ENCODE measurements at places on chromosomes 6 and 20. TPM values are rescaled to one million over a fixed set of nuclear protein-coding genes. Genes with fewer than 3 reads are reported as not detected.

DNA sequence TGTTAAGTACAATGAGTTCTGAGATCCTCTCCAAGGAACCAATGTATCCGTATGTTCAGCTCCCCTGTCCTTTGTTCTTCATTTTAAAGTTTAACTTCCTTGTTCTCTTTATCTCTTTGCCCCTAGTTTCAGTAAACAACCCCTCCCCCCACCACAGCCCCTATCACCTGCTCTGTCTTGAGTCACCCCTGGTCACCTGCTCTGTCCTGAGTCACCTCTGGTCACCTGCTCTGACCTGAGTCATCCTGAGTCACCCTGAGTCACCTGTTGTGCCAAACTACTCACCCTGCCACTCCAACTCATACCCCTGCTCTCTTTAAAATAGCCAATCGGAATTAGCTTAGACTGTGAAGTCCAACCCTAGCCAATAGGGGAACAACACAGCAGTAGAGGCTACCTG, 288.7 kb upstream of the CDYL start:
- no peak overlapping the region for H3K27ac ChIP-seq
- H3K36me3 ChIP-seq = no peaks in the 10 kb centered on the region

DNA sequence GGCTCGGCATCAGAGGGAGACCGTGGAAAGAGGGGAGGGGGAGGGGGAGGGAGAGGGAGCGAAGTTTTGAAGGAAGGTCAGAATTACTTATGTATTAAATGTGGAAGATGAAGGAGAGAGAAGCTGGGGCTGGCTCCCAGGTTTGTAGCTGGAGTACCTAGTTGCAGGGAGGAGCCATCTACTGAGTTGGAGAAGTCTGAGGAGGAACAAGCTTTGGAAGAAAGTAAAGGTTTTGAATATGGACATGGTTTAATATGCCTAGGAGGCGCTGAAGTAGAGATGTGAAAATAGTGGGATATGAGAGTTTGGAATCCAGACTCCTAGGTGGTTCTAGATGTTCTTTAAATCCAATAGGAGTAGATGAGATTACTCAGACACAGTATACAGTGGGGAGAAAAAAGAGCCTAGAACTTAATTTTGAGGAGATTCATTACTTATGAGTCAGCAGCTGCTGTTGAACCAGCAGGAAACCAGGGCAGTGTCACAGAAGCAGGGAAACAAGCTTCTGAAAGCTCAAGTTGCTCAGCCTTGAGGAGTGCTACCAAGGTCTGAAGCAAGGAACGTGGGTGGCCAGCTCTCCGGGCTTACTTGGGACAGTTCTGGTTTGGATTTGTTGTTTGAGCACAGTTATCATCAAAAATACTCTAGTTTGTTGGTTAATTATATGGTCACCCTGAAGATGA, 149.3 kb downstream of the UTRN start:
- H3K4me1 ChIP-seq = 0 out of 2 replicates have a peak, but pooled peaks cover 3% of the 10 kb centered on the region
- DNase-seq = no peak
- H3K27ac ChIP-seq = no peak overlapping the region

DNA sequence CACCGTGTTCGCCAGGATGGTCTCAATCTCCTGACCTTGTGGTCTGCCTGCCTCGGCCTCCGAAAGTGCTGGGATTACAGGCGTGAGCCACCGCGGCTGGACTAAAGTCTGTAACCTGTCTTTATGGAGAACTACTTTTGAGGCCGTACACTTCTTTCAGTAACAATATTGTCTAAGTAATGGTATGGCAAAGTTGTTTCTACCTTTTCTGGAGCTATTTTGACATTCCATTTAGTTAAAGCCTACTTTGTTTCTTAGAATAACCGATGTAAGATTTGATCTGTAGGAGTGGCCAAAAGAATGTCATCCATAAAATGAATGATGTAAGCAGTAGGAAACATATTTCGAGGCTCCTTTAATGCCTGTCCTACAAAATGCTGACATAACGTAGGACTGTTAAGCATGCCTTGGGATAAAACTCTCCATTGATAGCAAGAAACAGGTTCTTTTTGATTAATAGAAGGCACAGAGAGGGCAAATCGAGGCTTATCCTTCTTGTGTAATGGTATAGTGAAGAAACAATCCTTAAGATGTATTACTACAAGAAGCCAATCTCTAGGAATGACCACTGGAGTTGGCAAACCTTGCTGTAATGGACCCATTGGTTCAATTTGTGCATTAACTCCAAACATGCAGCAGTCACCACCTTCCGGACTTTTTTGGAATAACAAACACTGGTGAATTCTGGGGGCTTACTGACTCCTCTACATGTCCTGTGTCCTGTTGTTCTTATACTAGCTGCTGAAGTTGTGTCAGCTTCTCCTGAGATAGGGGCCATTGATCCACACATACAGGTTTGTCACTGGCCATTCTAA, 35.9 kb downstream of the HLA-DRA start:
- no peaks in the 10 kb centered on the region for H3K36me3 ChIP-seq
- no peaks in the 10 kb centered on the region for H3K4me1 ChIP-seq
- peaks cover 9% of the 10 kb centered on the region for H3K27me3 ChIP-seq
- no peak overlapping the region for H3K4me3 ChIP-seq
- no peak overlapping the region for H3K27ac ChIP-seq

- H3K4me1 ChIP-seq = no peaks in the 10 kb centered on the region
- no peak overlapping the region for H3K27ac ChIP-seq
- H3K36me3 ChIP-seq = no peaks in the 10 kb centered on the region
- no peaks in the 10 kb centered on the region for H3K27me3 ChIP-seq
Measured at GRCh38 chr20:40279390-40279789, 409.6 kb downstream of the MAFB start.

DNA sequence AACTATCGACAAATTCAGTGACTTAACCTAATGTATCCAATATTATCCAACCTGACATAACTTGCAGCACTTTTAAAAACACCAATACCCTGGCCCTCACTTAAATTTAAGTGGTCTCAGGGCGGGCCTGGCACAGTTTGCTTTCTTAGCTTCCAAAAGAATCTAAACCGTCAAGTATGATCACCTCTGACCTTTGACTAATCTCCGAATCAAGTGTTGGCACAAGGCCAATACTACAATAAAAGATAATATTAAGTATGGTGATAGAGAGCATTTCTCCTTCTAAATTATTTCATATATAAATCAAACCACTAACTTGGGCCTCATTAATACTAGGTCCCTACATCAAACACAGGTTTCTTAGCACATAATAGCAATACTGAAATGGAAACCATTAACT, 153.0 kb downstream of the PTPRK start:
- no peak for DNase-seq
- H3K4me1 ChIP-seq = peaks cover 19% of the 10 kb centered on the region
- no peaks in the 10 kb centered on the region for H3K27me3 ChIP-seq
- peak overlapping the region; percentile 15 for H3K27ac ChIP-seq

- no peaks in the 10 kb centered on the region for H3K4me1 ChIP-seq
- no peaks in the 10 kb centered on the region for H3K27me3 ChIP-seq
- no peak overlapping the region for H3K4me3 ChIP-seq
- DNase-seq = no peak
- H3K36me3 ChIP-seq = no peaks in the 10 kb centered on the region
Measured at GRCh38 chr6:113587078-113587699, 270.0 kb upstream of the MARCKS start.

DNA sequence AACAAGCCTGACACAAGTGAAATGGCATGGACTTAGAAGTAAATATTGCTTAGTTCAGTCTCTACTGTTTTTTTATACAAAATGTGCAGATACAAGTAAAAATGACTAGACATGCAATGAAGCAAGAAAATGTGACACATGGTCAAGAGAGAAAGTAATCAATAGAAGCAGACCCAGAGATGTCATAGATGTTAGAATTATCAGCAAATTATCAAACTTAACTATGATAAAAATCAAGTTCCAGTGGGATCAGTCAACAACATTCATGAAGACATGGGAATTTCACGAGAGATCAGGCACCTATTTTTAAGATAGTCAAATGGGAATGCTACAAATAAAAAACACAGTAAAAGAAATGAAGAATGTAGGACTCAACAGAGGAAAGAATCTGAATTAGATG, 267.0 kb downstream of the SLC35F1 start:
- H3K36me3 ChIP-seq = no peaks in the 10 kb centered on the region
- H3K27ac ChIP-seq = no peak overlapping the region
- H3K27me3 ChIP-seq = no peaks in the 10 kb centered on the region
- DNase-seq = no peak
- H3K4me1 ChIP-seq = no peaks in the 10 kb centered on the region

DNA sequence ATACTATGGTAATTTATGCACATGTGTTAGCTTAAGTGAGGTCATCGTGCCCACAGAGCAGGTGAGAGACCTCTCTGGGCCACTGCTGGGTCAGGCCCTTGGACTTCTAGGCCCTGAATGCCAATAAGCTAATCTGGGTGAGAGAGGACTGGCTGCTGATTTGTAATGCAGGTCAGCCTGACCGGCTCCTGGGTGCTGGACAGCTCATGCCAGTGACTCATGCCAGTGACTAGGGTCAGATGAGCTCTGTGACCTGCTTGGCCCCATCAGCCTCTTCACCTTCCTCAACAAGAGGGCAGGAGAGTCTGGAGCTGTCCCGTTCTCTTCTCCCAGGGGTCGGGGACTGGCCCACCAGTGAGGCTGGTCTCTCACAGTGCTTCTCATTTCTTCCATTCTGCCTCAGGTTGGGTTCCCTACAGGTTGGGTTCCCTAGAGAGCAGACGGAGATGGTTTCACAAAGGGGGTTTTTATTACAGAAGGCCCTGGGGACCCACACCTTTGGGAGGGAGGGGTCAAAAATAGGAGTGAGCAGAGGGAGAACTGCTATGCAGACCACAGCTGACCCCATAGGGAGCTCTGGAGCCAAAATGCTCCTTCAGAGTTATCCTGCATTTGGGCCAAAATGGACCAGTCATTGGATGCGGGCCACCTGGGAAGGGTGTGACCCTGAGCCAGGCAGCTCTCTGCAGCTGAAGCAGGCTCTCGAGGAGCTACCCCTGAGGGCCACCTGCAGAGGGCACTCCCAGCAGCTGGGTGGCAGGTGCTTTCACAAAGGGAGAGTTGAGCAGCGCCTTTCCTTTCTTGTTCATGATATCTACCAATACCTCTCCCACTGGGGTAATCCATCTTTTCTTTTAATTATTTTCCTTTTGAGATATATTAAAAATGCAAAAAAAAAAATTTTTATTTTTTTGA, 2.2 kb upstream of the OXT start:
- no peak overlapping the region for H3K27ac ChIP-seq
- no peak overlapping the region for H3K4me3 ChIP-seq
- H3K27me3 ChIP-seq = no peaks in the 10 kb centered on the region

DNA sequence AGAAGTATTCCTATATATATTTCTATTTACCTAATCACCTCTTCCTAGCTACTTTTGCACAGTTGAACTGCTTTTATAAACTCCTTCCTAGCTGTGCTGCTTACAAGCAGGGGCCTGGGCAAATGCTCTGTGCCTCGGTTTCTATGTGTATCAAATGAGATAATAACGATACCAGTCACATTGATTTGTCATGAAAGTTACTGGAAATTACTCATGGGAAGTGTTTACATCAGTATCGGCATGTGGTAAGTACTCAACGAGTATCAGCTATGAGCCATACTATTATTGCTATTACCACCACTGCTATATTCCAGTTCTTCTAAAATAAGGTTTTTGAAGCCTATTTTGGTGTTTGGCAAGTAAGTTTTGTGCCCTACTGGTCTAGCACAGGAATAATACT, 4.9 kb downstream of the LAMA4 start:
- H3K4me3 ChIP-seq = no peak overlapping the region
- peaks cover 7% of the 10 kb centered on the region for H3K4me1 ChIP-seq
- no peaks in the 10 kb centered on the region for H3K36me3 ChIP-seq
- peaks cover 3% of the 10 kb centered on the region for H3K27me3 ChIP-seq
- no peak for DNase-seq
- no peak overlapping the region for H3K27ac ChIP-seq

DNA sequence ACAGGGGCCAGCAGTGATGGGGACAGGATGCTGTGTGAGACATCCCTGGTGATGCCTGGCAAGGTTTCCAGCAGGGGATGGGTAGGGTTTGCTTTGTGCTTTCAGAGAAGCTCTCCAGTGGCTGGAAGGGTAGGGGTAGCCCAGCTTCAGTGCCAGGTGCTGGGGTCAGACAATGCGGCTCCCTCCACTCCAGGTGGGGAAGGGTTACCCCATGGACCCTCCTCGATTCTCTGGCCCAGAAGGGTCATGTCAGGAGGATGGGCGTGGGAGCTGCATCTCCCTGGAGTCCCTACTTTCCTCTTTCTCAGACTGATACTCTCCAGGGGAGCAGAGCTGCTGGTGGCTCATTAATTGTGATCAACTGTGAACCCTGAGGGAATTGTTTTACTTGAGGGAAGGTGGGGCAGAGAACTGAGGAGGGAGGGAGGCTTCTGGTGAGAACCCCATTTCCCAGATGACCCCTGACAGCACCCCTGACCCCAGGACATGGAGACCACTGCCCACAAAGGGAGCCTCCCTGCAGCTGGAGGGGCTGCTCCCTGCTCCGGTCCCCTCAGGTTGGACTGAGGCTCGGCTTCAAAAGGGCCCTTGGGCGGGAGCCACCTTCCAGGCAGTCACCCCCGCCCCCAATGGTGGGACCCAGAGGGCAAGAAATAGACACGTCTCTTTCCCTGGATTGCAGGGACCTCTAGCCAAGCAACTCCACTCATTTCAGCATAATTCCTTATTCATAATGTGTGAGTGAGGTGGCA, 100.9 kb upstream of the BHLHE23 start:
- H3K27ac ChIP-seq = no peak overlapping the region
- no peak overlapping the region for H3K4me3 ChIP-seq
- DNase-seq = no peak
- H3K27me3 ChIP-seq = no peaks in the 10 kb centered on the region

GRCh38 chr6:24683297-24684296, 16.7 kb downstream of the ACOT13 start:
- DNase-seq = no peak
- H3K27ac ChIP-seq = no peak overlapping the region
- H3K27me3 ChIP-seq = no peaks in the 10 kb centered on the region
- H3K4me3 ChIP-seq = no peak overlapping the region

DNA sequence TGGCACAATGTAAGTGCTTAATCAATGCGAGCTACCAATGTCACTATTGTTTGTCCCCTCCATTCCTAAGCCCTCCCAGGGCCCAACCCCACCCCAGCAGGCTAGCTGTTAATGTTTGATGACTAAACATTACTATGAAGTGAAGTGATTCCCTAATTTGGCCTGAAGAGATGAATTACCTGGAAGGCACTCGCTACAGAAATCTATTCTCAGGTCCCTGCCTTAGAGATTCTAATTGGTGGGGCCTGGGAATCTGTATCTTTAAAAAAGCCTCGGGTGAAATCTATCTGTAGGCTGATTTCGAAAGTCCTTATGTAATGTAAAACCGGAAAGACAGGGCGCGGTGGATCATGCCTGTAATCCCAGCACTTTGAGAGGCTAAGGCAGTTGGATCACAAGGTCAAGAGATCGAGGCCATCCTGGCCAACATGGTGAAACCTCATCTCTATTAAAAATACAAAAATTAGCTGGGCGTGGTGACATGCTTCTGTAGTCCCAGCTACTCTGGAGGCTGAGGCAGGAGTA, 16.9 kb upstream of the SNAI1 start:
- no peak overlapping the region for H3K27ac ChIP-seq
- H3K27me3 ChIP-seq = no peaks in the 10 kb centered on the region
- no peak overlapping the region for H3K4me3 ChIP-seq
- no peak for DNase-seq

SYNDIG1 gene
- not detected for total RNA-seq

FRMD1 gene
- total RNA-seq = 0.15 TPM

JPH2 gene
- total RNA-seq = 0.49 TPM

KIAA1755 gene
- total RNA-seq = 0.08 TPM

Data from Panc1 (cell line).